ENCODE measurements at places on chromosomes 1 and 21.

GRCh38 chr1:112904071-112904830 is 51.7 kb downstream of the SLC16A1 start:
- no peak for DNase-seq

DNA sequence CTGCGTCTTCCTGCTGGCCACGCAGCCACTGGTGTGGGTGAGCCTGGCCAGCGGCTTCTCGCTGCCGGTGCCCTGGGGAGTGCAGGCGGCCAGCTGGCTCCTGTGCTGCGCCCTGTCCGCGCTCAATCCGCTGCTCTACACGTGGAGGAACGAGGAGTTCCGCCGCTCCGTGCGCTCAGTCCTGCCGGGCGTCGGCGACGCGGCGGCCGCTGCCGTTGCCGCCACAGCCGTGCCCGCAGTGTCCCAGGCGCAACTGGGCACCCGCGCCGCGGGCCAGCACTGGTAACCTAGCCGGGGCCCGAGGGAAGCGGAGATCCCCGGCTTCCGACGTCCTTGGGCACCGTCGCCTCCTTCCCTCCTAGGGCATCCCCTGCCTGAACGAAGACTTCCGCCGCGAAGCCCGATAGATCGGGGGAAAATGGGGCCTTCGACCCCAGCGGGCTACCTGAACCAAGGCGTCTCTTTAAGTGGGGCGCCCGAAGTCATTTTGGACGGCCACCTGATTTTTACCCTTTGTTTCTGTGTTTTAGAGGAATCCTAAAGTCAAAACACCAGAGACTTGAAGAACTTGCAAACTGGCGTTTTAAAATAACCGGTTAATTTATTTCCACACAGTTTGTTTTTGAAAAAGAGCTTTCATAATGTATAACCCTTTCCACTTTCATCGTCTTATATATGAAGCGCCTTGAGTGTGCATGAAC is 2.0 kb downstream of the GPR88 start:
- no peak for DNase-seq

- DNase-seq, result no peak
Measured at GRCh38 chr1:86504137-86504479, 35.4 kb downstream of the CLCA1 start.

- no peak for DNase-seq
Measured at GRCh38 chr1:12145616-12146342, 21.0 kb upstream of the TNFRSF1B start.

DNA sequence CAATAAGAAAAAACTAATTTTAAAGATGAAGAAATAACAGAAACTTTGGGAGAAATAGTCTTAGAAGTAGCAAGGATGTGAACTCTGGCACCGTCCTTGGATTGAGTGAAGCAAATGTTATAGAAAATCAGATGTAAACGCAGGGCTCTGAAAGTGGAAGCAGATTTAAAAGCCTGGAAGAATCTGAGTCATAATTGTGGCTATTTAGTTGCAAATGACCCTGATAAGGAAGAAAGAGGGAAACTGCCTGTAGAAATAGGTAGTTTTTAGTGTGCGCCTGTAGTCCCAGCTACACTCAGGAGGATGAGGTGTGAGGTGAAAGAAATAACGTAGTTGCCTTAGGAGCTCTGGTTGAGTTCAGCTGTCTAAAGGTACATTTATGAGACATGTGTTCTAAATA is 101.0 kb downstream of the NGF start:
- no peak for DNase-seq

DNA sequence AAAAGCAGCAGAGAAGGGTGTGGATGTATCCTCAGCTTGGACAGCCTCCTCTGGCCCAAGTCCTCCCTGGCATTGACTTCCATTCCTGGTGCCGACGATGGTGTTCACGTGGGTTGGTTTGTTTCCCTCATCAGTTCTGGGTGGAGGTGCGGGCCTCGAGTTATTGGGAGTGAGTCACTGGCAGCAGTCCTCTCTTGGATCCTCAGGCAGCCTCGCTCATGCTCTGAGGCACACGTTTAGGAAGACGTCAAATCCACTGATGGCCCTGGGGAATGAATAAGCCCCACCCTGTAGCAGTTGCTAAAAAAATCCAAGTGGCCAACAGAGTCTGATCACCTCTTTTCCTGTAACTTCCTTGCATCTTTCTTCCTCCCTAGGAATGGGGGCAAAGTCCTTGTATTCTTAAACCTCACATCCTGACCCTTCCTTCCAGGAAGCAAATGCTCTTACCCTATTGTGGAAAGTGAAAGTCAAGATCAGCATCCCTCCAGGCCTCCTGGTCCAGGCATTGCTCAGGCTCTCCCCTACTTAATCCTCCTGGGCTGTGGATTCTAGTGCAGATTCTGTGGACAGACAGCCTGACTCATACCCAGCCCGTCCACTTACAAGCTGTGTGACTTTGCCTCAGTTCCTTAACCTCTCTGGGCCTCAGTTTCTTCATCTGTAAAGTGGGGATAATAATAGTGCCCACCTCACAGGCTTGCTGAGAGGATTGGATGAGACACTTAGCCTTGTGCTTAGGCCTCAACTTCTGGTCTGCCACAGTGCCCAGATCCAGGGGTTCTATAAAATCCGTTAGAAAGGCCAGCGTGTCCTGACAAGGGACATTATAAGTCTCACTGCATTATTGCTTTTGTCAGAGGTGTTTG is 111.1 kb downstream of the TLR5 start:
- DNase-seq, result no peak
